NB4 (cell line): ENCODE measurements at places on chromosomes 5 and 9.

DNA sequence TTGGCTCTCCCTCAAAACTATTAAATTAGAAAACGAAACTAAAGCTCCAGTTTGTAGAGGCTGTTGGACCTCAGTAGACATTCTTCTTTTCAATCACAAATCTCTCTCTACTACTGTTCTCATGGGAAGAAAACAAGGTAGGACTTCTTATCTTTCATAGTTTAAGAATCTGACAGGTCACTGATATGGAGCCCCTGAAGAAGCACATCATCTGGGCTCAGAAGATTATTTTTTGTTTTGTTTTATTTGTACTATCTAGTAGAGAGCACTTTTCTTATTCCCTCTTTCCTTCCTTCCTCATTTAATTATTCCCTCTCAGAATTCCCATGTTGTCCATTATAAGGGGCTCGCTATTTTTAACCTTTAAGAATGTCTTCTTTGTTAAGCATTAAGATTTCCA lies 26.3 kb downstream of the STARD4 start:
- DNase-seq = no peak

DNA sequence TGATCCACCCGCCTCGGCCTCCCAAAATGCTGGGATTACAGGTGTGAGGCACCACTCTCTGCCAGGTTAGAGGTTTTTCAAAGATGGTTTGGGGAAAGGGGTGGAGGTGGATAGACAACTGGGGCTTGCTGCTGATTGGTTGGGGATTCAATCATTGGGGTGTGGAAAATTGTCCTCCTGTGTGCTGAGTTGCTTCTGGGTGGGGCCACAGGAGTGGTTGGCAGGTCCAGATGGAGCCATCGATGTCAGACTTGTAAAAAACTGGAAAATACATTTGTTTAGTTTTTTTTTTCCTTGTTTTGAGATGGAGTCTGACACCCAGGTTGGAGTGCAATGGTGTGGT lies 61.9 kb upstream of the CLINT1 start:
- no peak for DNase-seq

DNA sequence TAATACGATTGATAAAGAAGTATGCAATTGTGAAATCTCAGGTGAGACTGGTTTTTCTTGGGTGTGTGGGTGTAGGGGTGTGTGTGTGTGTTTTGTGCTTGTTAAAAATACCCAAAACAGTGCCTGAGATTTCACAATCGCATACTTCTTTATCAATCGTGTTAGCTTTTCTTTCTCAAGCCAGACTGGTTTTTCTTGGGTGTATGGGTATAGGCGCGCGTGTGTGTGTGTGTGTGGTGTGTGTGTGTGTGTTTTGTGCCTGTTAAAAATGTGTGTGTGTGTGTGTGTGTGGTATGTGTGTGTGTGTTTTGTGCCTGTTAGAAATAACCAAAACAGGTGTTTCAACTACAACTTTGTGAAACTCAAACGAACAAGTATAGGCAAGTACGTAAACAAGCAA lies 53.7 kb downstream of the CERT1 start:
- DNase-seq = no peak

DNA sequence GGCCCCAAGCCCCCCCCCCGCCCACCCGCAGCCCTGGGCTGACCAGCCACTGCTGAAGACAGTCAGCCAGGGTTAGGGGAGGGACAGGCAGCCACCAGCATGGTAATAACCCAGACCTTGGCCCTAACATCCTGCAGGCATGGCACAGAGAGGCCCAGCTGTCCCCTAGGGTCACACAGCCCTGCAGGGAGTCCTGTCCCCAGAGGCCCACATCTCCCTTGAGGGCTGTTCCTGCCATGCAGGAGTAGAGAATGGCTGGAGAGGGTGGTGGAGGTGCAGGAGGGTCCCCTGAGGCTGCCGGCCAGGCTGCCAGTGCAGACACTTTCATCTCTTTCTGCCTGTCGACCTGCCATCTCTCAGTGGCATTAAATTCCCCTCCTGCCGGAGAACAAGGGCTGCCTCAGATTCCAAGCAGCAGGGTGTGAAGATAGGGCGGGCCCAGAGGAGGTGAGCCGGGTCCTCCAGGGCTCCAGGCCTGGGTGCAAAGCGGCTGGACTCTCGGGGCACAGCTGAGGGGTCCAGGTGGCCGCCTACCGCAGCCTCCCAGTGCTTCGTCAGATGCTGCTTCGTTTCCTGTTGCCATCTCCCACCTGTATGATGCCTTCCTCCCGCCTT lies 40.0 kb downstream of the CXXC5 start:
- peak; percentile 31 for DNase-seq

DNA sequence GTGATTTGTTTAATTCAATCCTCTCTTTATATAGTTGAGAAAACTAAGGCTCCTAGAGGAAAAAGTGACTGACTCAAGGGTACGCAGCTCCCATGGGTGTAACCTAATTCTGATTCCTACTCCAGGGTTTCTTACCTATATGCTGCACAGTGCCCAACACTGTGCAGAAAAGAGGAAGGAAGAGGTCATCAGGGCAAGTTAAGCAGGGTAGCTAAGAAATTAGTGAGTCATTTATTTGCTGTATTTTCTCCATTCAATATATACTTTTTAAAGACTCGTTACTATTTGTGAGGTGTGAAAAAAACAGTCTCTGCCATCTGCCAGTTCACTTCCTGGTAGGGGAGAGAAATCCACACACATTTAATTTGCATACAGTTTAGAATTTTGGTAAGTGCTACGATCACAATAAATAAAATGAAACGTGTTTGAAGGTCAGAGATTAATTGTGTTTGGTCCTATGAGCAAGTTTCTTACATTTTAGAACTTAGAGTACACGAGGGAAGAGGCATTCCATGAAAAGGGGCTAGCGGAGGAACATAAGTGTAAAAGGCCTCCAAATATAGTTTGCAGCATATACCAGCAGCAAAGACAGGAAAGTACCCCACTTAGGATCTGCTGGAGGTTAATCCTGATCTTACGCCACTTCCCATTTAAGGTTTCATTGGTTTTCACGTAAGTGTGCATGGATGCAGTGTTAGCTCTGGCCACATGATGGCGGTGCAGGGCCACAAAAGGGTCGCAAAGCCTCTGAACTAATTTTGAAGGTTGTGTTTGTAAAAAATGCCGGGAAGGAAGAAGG lies 59.9 kb upstream of the TLR4 start:
- peak; percentile 83 for DNase-seq

DNA sequence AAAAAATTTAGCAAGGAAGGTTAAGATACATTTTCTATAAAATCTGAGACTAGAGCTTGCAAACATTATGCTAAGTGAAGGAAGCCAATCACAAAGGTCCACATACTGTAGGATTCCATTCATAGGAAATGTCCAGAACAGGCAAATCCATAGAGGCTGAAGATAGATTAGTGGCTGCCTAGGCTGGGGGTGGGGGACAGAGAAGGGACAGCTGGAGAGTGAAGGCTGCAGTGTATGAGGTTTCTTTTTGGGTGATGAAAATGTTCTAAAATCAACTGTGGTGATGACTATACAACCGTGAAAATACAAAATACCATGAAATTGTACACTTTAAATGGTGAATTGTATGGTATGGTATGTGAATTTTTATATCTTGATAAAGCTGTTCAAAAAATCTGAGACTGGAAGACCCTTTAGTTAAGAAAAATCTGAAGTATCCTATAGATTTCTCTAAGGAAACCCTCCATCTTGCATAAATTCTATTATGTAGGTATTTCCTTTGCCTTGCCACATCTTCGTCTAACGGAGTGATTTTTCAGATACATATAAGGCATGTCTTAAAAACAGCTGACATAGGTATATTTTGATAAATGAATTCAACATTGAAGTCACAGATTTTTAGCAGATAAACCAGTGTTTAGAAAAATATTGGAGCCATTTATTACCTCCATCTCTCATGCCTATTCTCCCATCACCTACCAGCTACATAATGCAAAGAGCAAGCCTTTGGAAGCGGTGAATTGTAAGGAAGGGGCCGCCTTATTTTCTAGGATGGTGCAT lies 121.1 kb downstream of the LMNB1 start:
- DNase-seq = no peak

DNA sequence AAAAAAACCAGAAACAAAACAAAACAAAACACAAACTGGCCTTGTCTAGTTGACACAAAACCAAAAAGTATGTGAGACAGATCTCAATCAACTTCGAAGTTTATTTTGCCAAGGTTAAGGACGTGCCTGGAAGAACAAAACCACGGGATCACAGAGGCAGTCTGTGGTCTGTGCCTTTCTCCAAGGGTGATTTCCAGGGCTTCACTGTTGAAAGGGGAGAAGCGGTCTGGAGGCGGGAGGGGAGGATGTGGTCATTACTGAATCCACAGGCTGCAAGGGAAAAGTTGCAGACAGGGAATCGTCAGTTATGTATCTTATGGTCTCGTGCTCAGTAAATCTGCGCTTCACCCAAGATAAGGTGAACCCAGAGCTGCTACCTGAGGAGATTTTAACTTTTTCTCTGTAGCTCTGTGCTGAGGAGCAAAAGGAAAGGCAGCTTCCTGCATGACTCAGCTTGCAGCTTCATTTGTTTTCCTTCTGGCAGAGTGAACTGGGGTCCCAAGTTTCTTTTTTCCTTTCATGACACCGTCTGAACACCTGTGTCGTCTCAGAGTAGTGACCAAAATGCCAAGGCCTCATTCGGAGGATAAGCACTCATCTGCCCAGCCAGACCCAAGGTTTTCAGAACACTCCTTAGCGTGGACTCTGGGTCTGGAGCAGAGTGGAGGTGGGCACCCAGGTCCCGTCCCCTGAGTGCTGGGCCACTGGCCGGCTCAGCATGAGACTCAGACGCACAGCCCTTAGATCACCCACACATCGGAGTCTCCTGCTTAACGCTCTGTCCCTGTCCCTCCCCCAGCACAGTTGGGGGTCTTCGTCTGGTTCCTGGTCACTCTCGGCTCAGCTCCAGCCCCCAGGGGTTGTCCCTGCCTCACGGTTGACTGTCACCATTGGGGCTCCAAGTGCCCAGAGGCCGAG lies 25.9 kb downstream of the ROPN1L start:
- DNase-seq = no peak

DNA sequence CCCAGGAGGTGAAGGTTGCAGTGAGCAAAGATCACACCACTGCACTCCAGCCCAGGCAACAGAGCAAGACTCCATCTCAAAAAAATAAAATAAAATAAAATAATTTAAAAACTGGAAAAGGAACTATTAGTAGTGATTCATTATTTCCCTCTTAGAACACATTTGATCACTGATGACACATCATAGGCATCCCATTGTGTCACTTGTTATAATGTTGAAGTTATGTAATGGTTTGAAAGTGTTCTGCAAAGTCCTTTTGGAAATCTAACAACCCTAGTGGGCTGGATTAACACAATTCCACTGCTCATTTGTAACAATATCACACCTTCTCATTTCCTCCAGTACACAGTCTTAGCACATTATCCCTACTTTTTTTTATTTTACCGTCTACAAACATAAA lies 81.8 kb upstream of the LMNB1 start:
- DNase-seq = no peak

DNA sequence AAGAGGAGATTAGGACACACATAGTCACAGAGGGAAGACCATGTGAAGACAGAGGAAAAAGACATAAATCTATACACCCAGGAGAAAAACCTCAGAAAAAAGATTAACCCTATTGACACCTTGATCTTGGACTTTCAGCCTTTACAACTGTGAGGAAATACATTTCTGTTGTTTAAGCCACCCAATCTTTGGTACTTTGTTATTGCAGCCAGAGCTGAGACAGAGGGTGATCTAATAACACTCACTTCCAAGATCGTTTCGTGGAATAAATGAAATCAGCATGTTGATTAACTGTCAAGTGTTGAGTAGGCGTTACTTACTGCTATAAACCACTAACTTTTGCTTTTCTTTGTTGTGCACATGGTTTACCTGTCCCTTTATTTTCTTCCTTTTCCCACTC lies 361.2 kb upstream of the RIOK2 start:
- no peak for DNase-seq

GRCh38 chr9:109568089-109568488 lies 70.0 kb upstream of the PTPN3 start:
- no peak for DNase-seq

DNA sequence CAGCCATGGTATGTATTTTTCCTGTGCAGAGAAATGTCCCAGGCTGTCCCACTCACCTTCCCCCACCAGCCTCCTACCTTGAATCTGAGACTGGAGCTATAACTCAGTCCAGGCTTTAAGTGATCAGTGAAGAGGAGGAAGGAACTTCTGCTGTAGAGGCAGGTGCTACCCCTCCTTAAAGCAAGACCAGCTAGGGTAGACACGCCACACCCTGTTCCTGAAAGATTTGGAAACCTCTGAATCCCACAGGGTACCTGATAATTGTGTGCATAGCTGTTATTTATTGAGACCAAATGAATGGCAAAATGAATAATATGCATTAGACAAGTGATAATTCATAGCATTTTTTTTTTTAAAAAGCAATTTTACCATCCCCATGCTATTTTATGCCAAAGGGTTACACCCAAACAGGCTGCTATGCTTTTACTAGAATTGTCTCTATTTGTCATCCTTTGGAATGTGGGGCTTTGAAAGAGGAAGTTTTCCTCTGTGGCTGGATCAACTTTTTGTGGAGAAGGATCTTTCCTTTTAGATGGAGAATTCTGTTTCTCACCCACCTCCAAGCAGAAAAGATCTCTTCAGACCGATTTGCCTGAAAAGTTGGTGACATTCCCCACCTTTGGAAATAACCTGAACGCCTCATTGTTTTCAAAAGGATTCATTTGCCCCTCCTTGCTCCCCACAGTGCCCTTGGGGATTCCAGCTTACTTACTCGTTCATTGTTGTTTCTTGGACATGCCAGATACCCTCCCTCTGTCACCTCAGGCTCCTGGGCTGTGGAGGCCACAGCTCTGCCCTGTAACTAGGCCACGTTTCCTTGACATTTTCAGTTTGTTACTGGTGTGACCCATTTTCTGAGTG lies 248.7 kb downstream of the NR3C1 start:
- DNase-seq = no peak

DNA sequence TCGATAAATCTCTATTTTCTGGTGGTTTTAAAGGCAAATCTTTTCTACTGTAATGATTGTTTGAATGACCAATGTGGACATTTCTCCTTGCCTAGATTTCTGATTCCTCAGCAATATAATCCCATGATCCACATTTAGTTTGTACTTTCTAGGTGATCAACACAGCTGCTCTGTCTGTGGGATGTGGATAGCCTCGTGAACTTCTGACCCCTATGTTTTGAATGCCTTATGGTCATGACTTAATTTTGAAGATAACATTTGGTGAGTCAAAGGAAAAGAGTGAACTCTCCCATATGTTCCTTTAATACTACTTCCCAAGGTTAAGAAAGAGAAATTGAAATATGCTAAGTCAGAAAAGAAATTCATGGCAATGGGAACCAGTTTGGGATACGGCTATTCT lies 147.5 kb downstream of the CAVIN4 start:
- DNase-seq = no peak

GRCh38 chr9:96383165-96383942 lies at the start of gene SLC35D2:
Gene SLC35D2 (minus strand): TSS chr9:96383711. CDS start chr9:96383634, 77 bp downstream.
- DNase-seq = no peak

GRCh38 chr5:166772770-166773169 lies 1518.7 kb upstream of the WWC1 start:
- no peak for DNase-seq

DNA sequence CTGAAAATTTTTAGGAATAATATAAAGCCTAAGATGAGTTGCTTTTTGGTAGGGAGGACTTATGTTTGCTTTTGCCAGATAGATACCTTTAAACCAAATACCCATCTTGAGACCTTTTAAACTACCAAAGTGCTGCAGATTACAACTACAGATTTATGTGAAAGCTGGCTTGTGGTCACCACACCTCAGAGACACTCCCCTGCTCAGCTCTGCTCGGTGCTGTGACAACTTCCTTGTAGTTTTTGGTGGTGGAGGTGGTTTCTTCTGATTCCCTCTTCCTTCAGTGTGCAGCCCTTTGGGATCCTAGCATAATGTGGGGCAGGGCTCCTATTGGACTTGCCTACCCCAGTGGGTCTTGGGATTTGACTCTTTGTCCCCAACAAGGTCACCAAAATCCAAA lies 29.2 kb downstream of the GARNL3 start:
- peak; percentile 40 for DNase-seq
